ENCODE measurements at places on chromosomes 13 and 19. TPM values are rescaled to one million over a fixed set of nuclear protein-coding genes. Genes with fewer than 3 reads are reported as not detected.

GRCh38 chr13:22218797-22219196 is 547.9 kb downstream of the FGF9 start:
- peaks cover 25% of the 10 kb centered on the region for H3K27me3 ChIP-seq
- no peak overlapping the region for H3K4me3 ChIP-seq
- H3K36me3 ChIP-seq, result no peaks in the 10 kb centered on the region
- H3K27ac ChIP-seq, result no peak overlapping the region
- H3K4me1 ChIP-seq, result peaks cover 6% of the 10 kb centered on the region
- no peak for DNase-seq

GRCh38 chr19:18503337-18503970 is 18.4 kb downstream of the ELL start:
- no peaks in the 10 kb centered on the region for H3K27me3 ChIP-seq
- DNase-seq, result no peak
- no peaks in the 10 kb centered on the region for H3K36me3 ChIP-seq
- no peak overlapping the region for H3K27ac ChIP-seq

GRCh38 chr19:19745496-19746285 is 12.8 kb upstream of the ZNF14 start:
- peaks cover 1% of the 10 kb centered on the region for H3K36me3 ChIP-seq
- H3K4me1 ChIP-seq, result no peaks in the 10 kb centered on the region
- no peak for DNase-seq
- no peaks in the 10 kb centered on the region for H3K27me3 ChIP-seq
- H3K27ac ChIP-seq, result no peak overlapping the region

GRCh38 chr19:14544977-14545715 is 15.8 kb downstream of the TECR start:
- peak overlapping the region; percentile 14 for H3K27ac ChIP-seq
- H3K36me3 ChIP-seq, result no peaks in the 10 kb centered on the region
- H3K4me1 ChIP-seq, result peaks cover 29% of the 10 kb centered on the region
- no peak for DNase-seq
- no peaks in the 10 kb centered on the region for H3K27me3 ChIP-seq

- H3K36me3 ChIP-seq, result peaks cover 34% of the 10 kb centered on the region
- no peaks in the 10 kb centered on the region for H3K27me3 ChIP-seq
- no peak overlapping the region for H3K27ac ChIP-seq
- no peak for DNase-seq
Measured at GRCh38 chr19:38717051-38717450, 27.2 kb downstream of the CAPN12 start.

Gene ZNF546
- total RNA-seq, result 2.0 TPM

Gene AMER2
- not detected for total RNA-seq

Measured in chondrocyte (in vitro differentiated cells).